Activated naive CD4-positive, alpha-beta T cell treated with anti-CD3 and anti-CD28 coated beads, Interleukin-2, amount 50 U/mL, for 72 hours (primary cell): ENCODE measurements at places on chromosomes 11 and 22. TPM values are rescaled to one million over a fixed set of nuclear protein-coding genes. Genes with fewer than 3 reads are reported as not detected.

DNA sequence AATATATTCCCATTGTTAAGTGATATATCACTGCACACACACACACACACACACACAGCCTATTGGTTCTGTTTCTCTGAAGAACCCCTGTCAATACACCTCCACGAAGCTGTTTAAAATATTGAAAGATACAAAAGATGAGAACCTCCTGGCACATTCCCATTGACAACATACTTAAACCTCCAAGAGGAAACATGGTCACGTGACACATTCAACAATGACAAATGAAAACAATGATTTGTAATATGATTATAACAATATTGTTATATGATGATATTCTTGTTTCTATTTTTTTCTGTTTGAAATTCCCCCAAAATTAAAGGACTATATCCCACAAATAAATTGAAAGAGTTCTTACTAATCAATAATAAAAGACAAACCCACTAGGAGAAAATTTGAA is 1344.9 kb downstream of the BRD1 start:
- DNase-seq = no peak

DNA sequence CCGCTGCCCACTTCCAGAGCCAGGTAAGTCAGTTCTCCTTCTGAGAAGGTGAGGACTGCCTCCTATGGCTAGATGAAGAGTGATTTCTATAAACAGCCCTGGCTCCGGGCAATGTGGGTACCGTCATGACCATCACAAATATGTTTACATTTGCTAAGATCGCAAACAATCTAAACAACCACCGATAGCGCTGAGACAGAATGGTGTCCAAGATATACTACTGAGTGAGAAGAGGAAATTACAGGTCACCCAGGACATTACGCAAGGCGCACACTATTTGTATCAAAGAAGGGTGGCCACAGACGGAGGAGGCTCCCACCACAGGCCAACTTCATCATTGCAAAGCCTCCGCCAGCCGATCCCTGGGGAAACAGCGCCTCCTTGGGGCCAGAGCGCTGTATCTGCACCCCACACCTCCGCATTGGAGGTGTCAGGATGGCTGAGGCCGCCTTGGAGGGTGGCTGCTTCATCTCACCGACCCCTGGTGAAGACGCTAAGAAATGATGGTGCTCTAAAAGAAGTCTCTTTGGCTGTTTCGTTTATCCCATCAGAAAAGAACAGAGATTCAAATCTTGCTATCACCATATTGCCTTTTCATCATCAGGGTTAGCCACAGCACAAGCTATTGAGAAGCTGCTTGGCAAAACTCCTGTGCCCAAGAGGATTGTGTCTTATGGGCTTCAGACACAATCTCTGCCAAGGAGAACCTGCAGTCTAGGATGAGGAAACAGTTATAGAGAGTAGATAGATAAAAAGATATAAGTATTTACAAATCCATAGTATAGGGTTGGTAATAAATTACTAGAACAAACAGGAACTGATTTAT is 12.3 kb upstream of the ASRGL1 start:
- peak; percentile 75 for DNase-seq

DNA sequence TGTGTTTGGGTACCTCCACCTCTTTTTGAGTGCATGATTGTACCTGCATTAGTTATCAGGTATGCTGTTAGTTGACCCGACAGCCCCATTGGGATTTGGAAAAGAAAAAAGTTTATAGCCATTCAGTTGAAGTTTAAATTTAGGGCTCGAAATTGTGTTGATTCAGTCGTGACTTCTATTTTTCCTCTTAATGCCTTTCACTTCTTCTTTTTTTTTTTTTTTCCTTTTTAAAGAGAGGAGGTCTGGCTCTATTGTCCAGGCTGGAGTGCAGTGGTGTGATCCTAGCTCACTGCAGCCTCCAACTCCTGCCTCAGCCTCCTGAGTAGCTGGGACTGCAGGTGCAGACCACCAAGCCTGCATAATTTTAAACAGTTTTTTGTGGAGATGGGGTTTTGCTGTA is 2.3 kb downstream of the STT3A start:
- no peak for DNase-seq

DNA sequence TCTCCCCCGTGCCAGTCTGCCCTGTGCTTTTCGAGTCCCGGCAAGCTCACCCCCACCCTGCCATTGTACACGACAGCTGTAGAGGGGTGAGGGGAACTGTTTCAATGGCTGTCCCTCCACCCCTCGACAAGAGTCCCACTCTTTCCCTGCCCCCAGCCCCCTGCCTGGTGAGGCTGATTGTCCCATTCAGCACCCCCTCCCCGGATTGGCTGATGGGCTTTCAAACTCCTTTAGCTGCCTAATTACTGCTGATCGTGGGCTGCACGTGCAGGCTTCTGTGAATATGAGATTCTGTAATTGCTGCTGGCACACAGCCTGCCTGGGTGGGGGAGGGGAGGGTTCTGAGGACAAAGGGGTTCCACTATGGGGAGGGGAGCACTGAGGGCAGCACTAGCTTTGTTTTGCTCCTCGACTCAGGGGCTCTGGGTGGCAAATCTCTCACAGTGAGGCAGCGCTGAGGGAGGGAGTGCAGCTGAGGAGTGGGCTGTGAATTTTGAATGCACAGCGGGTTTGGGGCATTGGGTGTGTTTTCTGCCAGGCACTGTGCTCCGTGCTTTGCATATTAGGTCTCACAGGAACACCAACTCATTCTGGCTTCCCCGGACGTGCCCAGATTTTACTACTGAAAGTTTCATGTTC is 42.6 kb upstream of the ACCSL start:
- DNase-seq = no peak

DNA sequence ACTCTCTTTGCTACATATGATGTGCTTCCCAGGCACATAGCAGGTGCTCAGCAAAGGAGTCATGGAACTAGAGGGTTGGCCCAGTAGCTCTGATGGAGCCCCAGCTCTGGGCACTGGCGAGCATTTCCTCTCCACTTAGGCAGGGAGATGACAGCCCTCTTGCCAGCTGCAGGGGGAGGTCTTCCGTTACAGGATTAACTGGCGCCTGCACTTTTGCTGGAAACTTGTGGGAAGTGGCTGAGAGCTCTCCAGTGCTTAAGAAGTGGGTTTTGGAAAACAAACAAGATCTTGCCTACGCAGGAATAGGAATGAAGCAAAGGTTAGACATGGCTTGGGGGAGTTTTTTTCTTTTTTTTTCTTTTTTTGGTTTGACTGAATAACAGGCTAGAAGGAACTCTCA is 75.5 kb downstream of the MICAL2 start:
- no peak for DNase-seq

DNA sequence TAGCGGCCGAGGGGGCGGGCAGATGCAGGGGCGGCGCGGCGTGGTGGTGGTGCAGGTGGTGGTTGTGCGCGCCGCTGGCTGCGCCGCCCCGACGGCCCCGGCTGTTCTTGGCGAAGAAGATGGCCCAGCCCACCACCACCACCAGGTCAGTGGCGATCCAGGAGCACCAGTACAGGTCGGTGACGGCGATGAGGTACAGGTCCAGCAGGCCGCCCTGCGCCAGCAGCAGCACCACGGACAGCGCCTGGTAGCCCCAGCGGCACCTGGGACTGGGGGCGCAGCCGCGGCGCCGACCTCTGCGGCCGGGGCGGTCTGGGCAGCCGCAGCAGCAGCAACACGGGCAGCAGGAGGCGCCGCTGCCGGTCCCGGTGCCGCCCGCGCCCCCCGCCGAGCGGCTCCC is 879 bp downstream of the TMEM121B start:
- peak; percentile 66 for DNase-seq

GRCh38 chr11:75549370-75549958 is 12.6 kb upstream of the SERPINH1 start:
- DNase-seq = no peak

- no peak for DNase-seq
These were observed 24.2 kb upstream of the UCP3 start for GRCh38 chr11:74033046-74033445.

GRCh38 chr11:57904376-57904775 is 119.3 kb upstream of the OR9Q1 start:
- no peak for DNase-seq

GRCh38 chr11:100484948-100485347 is 202.1 kb upstream of the ARHGAP42 start:
- no peak for DNase-seq

GRCh38 chr11:58330861-58331260 is 28.0 kb downstream of the OR5B17 start:
- no peak for DNase-seq

DNA sequence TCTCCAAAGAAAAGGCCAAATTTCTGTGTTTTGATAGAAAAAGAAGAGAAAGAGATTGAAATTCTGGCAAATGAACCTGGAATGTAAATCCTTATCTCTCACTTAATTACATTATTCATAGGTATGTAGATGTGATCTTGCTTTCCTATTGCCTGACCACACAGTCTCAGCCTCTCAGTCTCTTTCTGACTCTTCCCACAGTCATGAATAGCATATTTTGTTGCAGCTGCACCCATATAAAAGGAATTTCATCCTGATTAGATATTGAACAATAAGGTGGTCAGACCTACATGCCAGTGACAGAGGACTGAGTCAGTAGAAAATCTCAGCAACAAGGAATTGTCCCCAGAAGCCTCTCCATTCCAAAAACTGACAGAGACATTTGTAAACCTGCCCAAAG is 62.9 kb upstream of the LRRC4C start:
- DNase-seq = no peak

DNA sequence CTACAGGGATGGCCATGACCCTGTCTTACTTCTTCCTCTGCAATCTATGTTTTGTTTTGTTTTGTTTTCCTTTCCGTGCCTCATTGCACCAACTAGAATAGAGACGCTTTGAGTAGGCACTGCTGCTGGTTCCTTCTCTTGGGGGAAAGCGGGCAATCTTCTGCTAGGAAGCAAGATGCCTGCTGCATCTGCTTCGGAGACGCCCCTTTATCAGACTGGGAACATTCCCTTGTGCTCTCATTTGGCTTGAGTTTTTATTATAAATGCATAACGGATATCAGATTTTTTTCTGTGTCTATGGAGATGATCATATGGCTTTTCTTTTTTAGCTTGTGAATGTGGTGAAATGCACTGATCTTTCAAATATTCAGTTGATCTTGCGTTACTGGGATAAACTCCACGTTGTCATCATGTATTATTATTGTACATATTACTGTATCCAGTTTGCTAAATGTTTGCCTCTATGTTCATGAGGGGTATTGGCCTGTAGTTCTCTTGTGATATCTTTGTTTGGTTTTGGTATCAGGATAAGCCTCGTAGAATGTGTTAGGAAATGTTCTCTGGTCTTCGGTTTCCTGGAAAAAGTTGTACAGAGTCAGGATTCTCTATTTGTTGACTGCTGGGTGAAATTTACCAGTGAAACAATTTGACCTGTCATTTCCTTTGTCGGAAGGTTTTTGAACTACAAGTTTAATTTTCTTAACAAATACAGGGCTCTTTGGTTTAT is 23.4 kb upstream of the KRTAP5-6 start:
- DNase-seq = no peak

- no peak for DNase-seq
These were observed 227.1 kb downstream of the CEP164 start for GRCh38 chr11:117554601-117555333.

Gene TP53AIP1
- not detected for total RNA-seq

Gene SHANK3
- not detected for total RNA-seq

Gene PTPN5
- not detected for total RNA-seq

Gene RELT
- 28.2 TPM for total RNA-seq

Gene GSC2
- total RNA-seq = not detected

Gene OR8A1
- total RNA-seq = not detected
